ENCODE measurements at places on chromosomes 6 and 20.

DNA sequence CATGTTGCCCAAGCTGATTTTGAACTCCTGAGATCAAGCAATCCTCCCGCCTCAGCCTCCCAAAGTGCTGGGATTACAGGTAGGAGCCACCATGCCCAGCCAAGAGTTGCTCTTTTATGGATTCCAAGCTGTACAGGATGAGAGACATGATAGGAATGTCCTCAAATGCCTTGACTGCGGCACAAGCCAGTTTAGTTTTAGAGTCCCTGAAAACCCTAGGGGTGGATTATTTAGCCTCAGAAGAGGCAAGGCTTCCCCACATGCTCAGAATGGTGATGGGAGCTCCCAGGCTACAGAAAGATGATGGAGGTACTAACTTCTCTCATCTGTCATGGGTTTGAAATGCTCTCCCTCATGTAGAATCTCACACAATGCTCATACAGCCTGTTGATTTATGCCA is 280.5 kb upstream of the PRND start:
- no peak for DNase-seq

DNA sequence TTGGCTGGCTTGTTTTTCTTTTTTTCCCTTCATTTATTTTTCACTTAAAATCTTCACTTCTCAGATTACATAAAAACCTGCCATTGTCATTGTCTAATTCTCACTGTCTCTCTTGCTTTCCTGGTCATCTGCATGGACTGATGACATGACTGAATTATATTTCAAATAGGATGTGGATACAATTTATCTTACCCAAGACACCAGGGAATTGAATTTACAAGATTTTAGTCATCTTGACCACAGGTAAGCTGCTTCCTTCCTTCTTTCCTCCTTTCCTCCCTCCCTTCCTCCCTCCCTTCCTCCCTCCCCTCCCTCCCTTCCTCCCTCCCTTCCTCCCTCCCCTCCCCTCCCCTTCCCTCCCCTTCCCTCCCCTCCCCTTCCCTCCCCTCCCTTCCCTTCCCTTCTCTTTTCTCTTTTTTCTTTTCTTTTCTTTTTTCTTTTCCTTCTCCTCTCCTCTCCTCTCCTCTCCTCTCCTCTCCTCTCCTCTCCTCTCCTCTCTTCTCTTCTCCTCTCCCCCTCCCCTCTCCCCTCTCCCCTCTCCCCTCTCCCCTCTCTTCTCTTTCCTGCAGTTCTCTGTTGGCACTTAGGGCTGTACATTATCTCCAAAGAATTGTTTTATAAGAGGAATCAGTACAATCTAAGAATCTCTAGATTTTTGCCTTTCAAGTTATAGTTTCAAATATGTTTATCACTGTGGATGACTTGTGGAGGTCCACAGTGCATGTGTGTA is 171.5 kb downstream of the CARMIL1 start:
- DNase-seq = no peak

DNA sequence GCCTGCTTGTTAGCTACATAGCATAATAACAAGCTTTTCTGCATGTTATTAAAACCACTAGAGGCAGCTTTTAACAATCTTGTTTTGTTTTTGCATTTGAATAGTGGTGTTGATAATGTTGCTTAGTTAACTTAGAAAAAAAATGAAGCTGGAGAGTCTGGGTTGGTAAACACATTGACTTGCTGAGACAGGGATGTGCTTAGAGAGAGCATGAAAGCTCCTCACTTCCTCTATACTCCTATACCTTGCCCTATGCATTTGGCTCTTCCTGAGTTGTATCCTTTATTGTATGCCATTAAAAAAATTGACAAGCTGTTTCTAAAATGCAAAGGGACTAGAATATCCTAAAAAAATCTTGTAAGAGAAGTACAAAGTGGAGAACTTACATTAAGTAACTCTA is 13.6 kb downstream of the FAM83B start:
- no peak for DNase-seq

DNA sequence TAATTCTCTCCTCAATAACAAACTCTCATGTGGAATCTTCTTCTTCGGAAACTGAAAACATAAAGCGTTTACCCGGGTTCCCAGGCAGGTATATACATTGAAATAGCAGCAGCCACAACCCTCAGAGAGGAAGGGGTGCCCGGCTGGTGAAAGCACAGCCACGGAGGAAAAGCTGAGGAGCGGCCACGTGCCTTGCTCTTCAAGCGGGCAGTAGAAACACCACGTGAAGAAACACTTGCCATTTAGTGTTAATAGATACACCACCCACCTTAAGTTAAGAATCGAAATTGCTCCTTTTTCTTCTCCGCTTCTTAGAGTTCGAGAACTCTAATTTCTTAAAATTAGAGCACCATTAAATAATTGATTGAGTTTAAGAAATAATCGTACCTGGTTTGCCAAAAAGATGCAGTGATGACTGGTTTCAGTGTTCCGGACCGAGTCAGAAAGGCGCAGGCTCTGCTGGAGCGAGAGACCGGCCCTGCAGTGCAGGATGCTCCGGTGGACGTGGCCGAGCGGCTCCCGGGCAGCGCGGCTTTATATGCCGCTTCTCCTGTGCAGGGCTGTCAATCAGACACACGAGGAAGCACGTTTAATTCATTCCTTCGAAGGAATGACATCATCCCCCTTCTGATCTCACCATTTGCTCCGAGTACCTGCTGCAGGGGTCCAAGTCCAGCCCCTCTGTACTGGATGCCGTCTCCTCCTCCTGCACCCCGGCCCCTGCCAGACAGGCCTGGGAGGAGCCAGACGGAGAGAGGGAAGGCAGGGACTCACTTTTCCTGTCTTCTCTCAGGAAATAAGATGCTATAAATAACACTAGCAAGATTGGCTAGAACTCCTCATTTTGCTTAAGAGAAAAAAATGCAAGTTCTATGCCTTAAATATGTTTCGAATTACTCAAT is at the start of gene THBS2:
TSS of gene THBS2 (minus strand) at position 510 of the 902 bp plus-strand sequence. CDS start 3,062 bp downstream, outside the sequence.
- DNase-seq = peak; percentile 95
